Kidney capillary endothelial cell (primary cell): ENCODE measurements at places on chromosomes 1 and 21.

- no peak for DNase-seq
Observed at GRCh38 chr1:228866468-228866867, 131.2 kb downstream of the RHOU start.

GRCh38 chr1:22290157-22290556, 147.3 kb upstream of the WNT4 start:
- no peak for DNase-seq

- no peak for DNase-seq
Observed at GRCh38 chr1:11918799-11919519, 7.3 kb downstream of the KIAA2013 start.

GRCh38 chr1:157562515-157562914, 10.2 kb upstream of the FCRL5 start:
- no peak for DNase-seq

- peak; percentile 78 for DNase-seq
Observed at GRCh38 chr1:158999316-159000069, 10.2 kb upstream of the IFI16 start.

- no peak for DNase-seq
Observed at GRCh38 chr1:34057347-34058130, 107.5 kb downstream of the CSMD2 start.

GRCh38 chr1:234921266-234922062, 207.2 kb downstream of the TOMM20 start:
- peak; percentile 93 for DNase-seq

DNA sequence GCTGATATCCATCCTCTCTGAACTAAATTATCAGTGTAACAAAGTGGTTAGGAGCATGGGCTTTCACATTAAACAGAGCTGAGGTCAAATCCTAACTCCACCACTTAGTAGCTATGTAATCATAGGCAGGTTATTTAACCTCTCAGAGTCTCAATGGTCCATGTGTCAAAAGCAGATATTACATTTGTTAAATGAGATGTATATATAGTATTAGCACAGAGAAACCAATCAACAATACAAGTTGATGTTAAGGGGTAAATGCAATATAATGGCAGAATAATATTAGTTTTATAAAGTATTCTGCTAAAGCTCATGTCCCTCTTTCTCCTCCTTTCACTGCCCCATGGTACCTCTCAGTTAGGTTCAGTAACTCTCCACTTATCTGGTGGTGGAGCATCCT, 27.2 kb downstream of the DBT start:
- DNase-seq: no peak

- DNase-seq: peak; percentile 83
Observed at GRCh38 chr1:94792473-94793295, 27.5 kb upstream of the SLC44A3 start.

- no peak for DNase-seq
Observed at GRCh38 chr1:231144416-231145193, 17.3 kb upstream of the TRIM67 start.

- DNase-seq: no peak
Observed at GRCh38 chr1:150563340-150564038, 14.3 kb downstream of the ADAMTSL4 start.

DNA sequence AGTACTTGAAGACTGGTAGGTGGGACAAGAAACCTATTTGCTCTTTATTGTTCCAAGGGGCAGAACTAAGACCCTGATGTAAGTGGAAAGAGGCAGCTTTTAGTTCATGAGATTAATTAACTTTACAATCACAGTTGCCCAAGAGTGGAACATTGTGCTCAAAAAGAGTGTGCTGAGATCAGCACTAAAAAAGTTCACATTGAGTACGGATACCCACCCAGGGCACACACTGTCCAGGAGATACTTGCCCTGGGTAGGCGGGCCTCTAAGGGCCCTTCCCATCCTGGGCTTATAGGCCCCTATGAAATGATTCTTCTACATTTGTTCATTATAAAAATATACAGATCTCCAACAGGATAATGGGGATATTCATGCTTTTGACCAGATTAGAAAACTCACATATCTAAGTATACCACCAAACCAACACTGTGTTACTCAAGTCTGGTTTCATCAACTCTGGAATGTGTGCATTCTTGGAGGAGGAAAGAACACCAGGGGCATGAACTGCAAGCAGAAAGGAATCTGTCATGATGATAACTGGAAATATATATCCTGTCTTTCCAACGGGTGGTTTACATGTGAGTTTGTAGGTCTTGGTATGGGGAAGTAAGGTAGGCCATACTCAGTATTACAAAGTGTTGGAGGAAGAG, 626.2 kb downstream of the SMYD3 start:
- DNase-seq: no peak

DNA sequence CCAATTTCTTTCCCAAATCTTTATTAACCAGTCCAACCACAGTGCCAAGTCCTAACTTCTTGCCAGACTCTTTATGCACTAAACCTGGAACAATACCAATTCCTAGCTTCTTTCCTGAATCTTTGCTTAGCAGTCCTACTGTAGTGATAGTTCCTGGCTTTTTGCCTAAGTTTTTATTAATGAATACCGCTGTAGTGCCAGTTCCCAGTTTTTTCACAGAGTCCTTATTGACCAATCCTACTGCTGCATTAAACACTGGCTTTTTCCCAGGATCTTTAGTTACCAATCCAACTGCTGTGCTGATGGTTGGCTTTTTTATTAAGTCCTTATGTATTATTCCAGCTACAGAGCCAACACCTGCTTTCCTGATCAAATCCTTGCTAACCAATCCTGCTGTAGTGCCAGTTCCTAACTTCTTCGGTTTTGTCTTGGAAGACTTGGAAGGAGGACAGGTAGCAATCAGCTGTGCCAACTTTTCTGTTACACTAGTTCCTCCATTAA, 80.8 kb downstream of the ASH1L start:
- no peak for DNase-seq

DNA sequence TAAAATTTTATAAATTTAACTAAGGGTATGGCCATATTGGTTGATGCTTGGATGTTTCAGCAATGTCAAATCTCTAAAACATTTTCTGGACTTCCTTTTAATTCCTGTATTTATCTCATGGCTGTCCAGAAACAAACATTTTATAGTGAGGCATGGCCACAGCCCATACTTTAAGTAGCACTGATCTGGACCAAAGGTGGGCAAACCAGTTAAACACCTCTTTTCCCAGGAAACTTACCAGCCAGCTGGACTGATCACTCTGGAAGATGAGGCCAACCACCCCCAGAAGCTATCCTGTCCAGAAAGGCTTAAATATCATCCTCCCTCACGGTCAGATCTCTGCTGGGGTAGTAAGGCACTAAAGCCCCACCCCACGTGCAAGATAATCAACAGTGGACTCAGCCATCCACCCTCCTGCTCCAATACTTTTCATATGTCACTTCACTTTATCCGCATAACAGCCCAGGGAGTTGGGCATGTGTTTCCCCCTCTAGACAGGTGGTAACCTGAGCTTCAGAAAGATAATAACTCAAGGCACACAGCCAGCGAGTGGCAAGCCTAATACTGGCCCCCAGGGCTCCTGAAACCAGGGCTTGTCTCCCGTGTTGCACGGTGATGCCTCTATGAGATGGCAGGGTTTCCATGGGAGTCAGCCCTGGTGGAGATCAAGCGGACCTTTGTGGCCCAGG, 120.5 kb upstream of the NGF start:
- DNase-seq: no peak

- DNase-seq: no peak
Observed at GRCh38 chr21:46146856-46147255, 8.5 kb downstream of the FTCD start.

- DNase-seq: no peak
Observed at GRCh38 chr1:148307583-148308185, 155.6 kb upstream of the NBPF11 start.

GRCh38 chr1:83828456-83828855, 170.5 kb downstream of the TTLL7 start:
- no peak for DNase-seq

DNA sequence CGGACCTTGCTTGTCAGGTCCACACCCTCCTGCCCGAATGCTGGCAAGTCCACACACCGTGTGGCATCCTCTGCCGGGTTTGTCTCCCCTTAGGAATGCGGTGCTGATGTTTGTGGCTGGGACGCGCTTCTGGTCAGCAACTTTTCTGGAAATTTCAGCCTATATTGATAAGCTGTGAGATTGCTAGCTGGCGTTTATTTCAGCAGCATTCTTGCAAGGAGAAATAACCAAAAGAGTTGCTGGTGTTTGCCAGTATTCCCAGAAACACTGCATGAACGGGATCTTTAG, 601 bp downstream of the CEPT1 start:
- DNase-seq: peak; percentile 48
